ENCODE measurements at places on chromosomes 4 and X. TPM values are rescaled to one million over a fixed set of nuclear protein-coding genes. Genes with fewer than 3 reads are reported as not detected.
A peak's percentile ranks its signal among the peaks of the same experiment; 100 is the strongest.

DNA sequence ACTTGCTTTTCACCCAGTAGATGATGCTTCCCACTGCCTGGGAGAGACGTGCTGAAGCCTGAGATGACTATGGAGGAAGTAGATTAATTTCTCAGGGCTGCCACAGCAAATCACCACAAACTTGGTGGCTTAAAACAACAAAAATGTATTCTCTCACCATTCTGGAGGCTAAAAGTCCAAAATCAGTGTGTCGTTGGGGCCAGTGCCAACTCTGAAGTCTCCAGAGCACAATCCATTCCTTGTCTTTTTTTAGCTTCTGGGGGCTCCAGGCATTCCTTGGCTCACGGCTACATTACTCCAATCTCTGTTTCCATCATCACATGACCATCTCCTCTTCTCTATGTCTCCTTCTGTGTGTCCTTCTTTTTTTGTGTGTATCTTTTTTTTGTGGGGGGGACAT is 105.8 kb upstream of the C1QTNF7 start:
- DNase-seq, result no peak

DNA sequence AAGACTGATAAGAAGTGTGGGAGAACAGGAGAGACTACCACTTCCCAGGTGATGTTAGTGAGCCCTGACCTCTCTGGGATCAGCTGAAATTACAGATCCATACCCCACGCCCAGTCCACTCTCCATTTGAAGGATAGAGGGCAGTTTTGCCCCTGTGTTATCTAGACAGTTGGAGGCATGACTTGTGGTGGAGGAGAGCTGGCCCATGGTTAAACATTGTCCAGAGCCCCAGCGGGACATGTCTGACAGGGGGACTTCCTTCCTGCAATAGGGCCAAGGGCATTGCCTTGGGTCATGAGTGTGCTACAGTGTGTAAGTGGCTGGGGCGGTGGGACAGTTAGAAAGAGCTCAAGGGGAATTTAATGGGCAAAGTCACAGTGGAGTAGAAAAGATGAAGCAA is 181.1 kb downstream of the MID1IP1 start:
- no peak for DNase-seq

DNA sequence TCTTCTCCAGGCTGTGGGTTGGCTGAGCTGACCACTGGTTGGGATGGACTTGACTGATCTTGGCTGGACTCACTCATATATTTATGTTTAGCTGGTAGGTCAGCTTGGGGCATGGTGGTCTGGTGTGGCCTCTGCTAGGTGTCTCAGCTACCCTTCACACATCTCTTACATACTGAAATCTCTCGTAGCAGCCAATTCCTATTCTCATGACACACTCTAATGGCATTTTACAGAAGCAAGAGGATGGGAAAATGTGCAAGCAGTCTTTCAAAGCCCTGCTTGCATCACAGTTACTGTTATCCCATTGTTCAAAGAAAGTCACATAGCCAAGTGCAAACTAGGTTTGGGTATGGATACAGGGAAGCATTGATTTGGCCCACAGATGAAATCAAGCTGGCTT is 55.5 kb upstream of the PCDH18 start:
- DNase-seq, result no peak

- peak; percentile 75 for DNase-seq
Measured at GRCh38 chr4:158624889-158625478, 46.7 kb downstream of the C4orf46 start.

DNA sequence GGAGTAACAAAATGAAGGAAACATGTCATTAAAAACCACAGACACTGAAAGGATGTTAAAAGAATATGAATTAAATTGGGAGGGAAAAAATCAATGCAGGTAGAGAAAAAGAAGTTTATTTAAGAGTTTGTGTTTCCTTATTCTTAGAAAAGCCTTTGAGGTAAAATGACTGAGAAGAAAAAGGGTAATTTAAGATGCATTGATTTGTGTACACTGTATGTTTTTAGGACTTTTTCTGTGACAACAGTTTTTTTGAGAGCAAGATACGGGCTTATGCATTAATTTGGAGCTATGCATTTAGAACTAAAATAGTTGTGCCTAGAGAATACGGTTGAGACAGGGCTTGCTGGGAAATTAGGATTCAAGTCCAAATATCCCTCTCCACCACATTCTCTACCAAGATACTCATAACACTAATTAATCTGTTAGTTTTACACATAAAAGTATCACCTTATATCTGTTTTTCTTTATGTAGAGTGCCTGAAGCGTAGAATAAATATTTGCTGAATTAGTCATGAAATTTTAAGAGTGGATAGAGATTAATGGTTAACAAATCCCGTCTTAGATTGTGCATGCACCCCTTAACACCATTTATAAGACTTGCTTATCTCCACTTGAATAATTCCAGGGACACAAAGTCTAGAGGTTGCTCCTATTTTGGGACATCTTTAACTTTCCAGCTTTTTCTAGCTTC is 232.5 kb downstream of the PCDH7 start:
- no peak for DNase-seq

DNA sequence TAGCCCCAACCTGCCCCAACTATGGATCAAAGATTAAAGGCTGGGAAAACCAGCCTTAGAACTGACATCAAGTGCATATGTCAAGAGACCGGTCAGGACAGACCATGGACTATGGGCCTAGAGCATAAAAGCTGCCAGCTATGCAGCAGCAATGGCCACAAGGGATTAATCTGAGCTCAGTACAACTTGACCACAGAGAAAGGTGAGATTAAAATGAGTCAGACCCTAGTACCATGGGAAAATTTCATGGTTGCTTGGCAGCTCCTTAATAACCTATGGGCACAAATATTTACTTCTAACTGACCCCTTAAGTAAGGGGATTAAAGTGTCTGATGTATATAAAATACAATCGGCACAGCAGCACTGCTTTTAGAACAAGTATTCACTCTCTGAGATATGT is 54.4 kb downstream of the CBR4 start:
- no peak for DNase-seq

Gene MID1IP1
- 9.7 TPM for total RNA-seq

Gene FAM114A1
- total RNA-seq, result 77.9 TPM

Gene TMEM47
- total RNA-seq, result 63.6 TPM

Gene NPY2R
- under 0.01 TPM for total RNA-seq

Gene NSUN7
- 0.84 TPM for total RNA-seq

Data from muscle of leg (tissue), 16 donors.